ENCODE measurements at places on chromosomes 5 and 9.

GRCh38 chr9:115004545-115004944 lies 74.2 kb upstream of the TNFSF8 start:
- DNase-seq, result no peak

DNA sequence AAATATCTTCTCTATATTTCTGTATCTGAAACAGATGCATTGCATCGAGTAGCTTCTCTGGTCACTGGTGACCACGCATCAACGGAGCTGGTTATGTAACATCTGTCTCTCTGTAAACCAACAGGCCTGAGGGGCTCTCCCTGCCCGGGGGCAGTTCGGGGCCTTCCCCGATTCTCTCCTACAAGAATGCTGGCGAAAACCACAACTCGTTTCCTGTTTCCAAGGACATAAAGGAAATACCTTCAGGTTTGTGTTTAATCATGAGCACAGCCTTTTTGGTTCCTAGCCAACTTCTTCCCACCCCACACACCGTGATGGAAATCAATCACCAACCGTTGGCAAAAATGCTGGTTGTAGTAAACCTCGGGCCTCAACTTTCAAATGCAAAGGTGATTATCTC lies 25.1 kb downstream of the GDNF start:
- no peak for DNase-seq

- DNase-seq, result no peak
Measured at GRCh38 chr5:2721385-2722138, 29.9 kb downstream of the IRX2 start.

GRCh38 chr9:77455312-77455927 lies 192.7 kb downstream of the GNA14 start:
- peak; percentile 17 for DNase-seq

DNA sequence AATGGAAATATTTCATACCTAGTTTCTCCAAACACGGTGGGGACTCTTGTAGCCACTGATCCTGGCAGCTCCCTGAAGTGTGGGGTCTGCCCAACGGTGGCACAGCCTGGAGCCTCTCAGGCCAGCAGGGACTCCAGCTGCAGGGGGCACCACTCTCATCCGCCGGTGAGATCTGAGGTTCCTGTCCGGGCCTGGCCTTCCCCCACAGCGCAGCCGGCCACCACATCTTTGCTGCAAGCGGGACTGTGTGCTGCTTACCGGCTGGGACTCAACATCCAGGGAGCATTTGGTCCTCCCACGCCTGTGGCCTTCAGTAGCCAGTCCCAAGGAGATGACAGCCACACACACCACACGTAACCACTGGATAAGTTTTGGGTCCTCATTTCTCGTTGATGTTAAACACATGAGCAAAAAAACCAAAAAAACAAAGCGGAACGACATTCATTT lies 7.7 kb upstream of the NKX2-5 start:
- DNase-seq, result no peak

DNA sequence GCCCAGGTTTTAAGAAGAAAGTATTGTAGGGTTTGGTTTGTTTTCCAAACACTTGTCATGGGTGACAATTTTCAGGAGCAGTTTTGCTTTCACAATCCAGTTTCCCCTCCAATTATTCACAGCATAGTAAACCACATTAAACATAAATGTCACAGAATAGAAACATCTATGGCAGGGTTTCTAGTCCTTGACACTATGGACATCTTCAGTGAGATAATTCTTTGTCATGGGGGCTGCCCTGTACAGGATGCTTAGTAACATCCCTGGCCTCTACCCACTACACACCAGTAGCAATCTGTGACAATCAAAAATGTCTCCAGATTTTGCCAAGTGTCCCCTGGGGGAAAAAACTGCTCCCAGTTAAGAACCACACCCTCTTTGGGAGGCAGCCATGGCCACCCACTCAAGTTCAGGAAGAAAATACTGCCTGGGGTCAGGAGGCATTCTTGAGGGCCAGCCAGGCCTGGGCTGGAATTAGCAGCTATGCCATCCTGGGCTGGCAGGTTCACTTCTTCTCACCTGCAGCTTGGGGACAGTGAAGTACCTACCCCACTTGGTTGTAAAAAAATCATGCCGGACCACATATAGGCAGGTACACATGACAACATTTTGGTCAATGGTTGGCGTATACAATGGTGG lies 116.3 kb downstream of the HSD17B3 start:
- DNase-seq, result no peak

GRCh38 chr5:122291000-122291901 lies 20.8 kb upstream of the SNCAIP start:
- DNase-seq, result no peak

- no peak for DNase-seq
Measured at GRCh38 chr5:150134198-150134588, 21.5 kb downstream of the PDGFRB start.

DNA sequence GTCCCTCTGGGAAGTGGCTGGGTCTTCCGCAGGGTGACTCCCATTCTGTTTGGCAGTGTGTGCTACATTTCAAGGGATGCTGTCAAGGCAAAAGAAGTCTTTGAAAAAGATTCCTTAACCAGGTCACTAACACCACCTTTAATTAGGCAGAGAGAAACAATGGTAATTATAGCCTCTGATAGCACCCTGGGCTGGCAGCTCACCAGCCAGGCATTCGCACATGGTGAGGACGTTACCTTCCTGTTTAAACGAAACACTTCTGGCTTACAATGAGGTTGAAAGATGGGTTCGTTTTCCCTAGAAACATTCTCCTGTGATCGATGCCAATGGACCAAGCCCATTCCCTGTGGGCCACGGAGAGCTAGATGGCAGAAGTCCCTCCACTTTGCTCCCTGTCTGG lies 230.1 kb upstream of the PANK3 start:
- no peak for DNase-seq

GRCh38 chr5:56264417-56265025 lies 31.4 kb upstream of the ANKRD55 start:
- no peak for DNase-seq

- DNase-seq, result no peak
Measured at GRCh38 chr9:6893350-6894131, 135.8 kb downstream of the KDM4C start.

GRCh38 chr5:120546922-120547321 lies 82.8 kb downstream of the PRR16 start:
- DNase-seq, result no peak

DNA sequence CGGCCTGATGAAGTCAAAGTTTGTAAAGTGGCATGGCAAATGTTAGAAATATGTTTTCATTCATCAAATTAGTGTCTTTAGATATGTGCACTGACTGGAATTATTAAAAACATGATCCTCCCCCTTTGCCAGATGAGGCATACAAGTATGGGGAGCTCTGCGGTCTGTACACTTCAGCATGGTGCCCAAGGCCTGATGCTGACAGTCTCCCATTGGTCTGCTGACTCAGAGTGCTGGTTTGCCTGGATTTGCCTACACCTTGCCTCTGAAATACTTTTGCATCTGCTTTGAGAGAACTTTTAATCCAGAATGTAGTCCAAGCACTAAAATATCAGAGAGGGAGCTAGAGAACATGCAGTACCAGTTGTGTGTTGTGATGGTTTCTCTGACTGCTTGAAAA lies 354.3 kb upstream of the ACTBL2 start:
- no peak for DNase-seq

DNA sequence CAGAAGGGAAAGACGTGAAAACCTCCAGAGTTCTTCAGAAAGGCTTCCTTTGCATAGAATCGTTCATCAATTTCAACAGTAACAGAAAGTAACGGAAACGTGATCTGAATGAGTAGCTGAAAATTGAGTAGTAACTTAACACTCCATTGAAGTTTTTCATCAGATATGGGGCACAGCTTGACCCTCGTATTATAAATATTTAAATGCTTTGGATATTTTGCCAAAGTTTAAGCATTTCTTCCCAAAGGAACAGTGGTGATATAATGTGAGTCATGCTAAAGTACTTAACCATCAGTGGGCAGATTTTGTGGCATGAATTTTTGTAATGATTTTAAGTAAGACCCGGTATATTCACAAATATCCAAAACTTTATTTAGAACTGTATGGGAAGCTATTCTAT lies 67.4 kb upstream of the ADAMTS19 start:
- DNase-seq, result no peak

DNA sequence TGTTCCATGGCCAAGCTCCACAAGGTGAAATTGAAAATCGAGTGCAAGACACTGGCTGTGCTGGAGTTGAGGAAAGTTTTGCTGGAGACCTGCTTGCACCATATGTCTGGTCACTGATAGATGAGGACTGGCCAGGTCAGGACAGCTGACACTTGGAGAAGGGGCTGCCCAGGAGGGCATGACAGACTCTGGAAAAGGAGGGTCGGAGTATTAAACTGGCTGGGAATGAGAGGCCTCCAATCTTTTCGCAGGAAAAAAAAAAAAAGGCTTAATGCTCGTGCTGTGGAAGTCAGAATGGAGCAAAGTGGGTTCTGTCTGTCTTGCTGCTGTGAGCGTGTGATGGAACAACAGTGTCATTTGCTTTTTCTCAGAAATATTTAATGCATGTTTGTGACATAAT lies 5.5 kb downstream of the TENT4A start:
- DNase-seq, result no peak

- peak; percentile 27 for DNase-seq
Measured at GRCh38 chr5:116947691-116948528, 373.3 kb upstream of the SEMA6A start.
